ENCODE measurements at places on chromosomes 2 and 18.

DNA sequence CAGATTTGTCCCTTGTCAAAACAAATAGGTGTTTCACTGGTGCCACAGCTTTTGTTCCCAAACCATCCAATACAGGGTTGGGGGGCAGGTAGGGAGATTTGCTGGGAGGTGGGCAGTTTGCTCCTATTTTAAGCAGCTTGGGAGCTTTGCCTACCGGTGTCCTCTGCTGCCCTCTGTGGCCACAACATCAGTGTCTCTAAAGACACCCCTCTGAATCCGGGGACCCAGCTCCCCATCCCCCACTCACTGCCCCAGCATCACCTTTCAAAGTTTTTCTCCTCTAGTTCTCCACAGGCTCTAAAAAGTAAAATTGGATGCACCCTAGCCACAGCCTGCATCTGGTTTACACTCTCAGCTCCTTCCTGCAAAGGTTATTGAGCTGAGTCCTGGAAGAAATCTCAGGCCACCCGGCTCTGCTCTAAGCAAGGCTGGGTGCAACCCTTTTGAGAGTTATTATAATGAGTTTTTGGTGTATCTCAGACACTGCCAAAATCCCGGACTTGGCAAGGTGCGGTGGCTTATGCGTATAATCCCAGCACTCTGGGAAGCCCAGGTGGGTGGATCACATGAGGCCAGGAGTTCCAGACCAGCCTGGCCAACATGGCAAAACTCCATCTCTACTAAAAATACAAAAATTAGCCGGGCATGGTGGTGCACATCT lies 2.9 kb upstream of the EPAS1 start:
- no peak for DNase-seq

GRCh38 chr2:193837111-193837738 lies 1642.5 kb upstream of the TMEFF2 start:
- no peak for DNase-seq

DNA sequence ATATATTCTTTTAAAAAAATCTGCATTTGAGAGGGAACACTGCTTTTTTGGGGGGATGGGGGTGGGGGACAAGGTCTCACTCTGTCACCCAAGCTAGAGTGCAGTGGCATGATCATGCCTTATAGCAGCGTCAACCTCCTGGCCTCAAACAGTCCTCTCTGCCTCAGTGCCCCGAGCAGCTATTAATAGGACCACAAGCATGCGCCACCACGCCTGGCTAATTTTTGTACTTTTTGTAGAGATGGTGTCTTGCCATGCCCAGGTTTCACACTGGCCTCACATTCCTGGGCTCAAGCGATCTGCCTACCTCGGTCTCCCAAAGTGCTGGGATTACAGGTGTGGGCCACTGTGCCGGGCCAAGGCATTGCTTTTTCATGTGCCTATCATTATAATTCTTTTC lies 154.2 kb downstream of the ATAD2B start:
- no peak for DNase-seq

- no peak for DNase-seq
Measured at GRCh38 chr2:166282154-166282553, 93.6 kb downstream of the SCN9A start.

GRCh38 chr2:132604561-132604960 lies 65.4 kb downstream of the LYPD1 start:
- no peak for DNase-seq

DNA sequence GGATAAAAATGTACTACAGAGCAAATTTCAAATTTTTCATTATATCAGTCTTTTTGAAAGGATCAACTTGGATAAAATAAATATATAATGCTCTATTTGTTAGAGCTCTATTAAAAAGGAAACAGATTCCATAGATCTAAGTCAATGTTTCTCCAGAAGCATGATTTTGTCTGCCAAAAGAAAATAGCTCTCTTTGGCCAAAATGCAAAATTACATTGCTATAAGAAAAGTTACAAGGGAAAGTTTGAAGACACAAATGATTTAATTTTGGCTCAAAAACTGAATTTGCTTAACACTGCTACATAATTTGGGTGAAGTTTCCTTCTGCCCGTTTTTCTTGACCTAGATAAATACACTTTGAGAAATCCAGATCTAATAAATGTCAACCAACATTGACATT lies 15.7 kb downstream of the C2orf69 start:
- no peak for DNase-seq

- no peak for DNase-seq
Measured at GRCh38 chr2:1675633-1676032, 68.7 kb downstream of the PXDN start.

DNA sequence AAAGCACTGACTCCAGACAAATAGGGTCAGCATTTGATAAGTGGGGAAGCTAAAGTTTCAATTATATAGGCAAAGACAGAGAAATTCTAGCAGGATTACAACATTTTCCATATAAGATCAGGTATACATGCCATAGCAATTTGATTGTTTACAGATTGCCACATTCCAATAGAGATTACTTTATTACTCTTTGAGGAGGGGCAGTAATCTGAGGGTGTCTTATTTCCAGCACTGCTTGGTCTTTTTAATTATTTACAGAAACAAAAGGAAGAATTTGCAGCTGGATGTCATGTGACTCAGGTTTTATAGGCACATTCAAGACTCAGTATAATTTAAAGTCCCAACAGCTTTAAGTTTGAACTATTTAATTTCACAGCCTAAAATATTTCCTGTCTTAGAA lies 42.5 kb upstream of the GPR39 start:
- DNase-seq: no peak

DNA sequence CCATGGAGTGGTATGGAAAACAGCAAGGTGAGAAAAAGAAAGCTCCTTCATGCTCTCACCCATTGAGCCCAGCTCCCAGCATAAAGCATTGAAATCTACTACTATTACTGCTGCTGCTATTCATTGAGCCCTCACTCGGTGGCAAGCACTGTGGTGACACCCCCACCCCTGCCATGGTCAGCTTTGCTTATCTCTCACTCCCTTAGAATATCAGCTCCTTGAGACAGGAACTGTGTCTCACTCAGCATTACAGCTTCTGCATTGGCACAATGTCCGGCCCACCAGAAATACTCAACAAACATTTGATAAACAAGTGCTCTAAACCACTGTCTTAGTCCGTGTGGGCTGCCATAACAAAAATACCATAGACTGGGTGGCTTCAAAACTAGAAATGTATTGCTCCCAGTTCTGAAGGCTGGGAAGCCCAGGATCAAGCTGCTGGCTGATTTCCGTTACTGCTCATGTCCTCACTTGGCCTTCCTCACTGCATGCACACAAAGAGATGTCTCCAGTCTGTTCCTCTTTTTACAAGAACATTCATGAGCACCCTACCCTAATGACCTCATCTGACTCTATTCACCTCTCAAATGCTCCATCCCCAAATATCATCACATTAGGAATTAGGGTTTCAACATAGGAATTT lies 116.3 kb downstream of the ZBTB7C start:
- no peak for DNase-seq

- DNase-seq: no peak
Measured at GRCh38 chr2:218711550-218711929, 905 bp downstream of the TTLL4 start.

GRCh38 chr18:59549503-59550173 lies 147.6 kb downstream of the CCBE1 start:
- no peak for DNase-seq

DNA sequence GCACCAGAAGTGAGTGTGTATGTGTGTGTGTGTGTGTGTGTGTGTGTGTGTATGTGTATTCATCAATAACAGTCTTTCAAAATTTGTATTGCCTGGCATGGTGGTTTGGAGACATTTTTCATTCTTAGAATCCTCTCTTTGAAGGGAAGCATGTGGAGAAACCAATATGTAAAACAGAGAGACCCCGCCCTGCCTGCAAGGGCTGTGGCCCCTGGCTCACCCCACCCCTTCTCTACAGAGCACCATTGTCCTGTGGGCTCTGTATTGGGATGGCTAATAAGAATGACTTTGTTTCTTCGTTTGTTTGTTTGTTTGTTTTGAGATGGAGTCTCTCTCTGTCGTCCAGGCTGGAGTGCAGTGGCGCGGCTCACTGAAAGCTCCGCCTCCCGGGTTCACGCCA lies 65.9 kb downstream of the GNAL start:
- no peak for DNase-seq

DNA sequence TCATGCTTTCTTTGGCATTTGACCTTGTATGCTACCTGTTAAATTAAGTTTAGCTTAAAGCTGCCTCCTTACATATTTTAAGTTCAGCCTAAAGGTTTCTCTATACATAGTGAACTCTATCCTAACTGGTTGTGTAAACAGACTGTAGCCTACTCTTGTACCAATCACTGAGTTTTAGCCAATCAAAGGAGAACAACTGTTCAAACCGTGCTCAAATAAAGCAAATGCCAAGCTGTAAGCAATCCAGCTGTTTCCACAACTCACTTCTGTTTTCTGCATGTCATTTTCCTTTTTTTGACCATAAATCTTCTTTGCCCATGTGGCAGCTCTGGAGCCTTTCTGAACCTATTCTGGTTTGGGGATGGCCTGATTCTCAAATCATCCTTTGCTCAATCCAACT lies 1603.8 kb upstream of the ACVR2A start:
- DNase-seq: no peak

DNA sequence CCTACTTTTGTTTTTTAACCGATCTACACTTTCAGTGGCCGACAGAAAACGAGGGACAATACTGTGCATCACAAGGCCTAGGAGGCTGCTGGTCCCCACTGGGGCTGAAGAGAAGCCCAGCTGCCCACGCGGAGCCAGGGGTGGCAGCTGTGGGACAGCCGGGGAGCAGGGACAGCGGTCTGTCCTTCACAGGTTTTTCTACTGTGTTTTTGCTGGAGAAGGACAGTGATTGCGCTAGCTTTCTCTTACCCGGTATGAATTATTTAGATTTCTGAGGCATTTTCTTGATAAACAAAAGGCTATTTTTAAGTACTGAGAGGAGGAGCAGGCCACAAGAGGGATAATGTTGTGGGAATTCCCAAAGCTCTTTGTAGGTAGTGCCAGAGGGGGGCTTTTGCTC lies 219.8 kb downstream of the ATAD2B start:
- no peak for DNase-seq

DNA sequence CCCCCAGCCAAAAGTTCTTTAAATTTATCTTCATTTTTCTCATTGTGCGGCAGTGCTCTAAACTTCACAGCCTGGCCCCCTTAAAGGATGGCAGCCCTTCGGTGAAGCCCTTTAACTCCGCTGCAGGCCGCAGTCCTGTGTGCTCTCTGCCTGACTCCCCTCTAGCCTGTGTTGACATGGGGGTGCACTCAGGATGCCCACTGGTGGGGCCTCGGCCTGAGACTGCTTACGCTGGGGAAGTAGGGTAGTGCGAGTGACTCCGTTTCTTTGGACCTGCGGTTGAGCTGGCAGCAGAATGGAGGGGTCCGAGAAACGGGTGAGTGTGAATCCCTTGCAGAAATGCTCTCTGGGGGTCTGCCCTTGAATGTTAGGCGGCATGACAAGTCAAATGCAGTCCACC lies 5.6 kb downstream of the RAB12 start:
- DNase-seq: no peak

DNA sequence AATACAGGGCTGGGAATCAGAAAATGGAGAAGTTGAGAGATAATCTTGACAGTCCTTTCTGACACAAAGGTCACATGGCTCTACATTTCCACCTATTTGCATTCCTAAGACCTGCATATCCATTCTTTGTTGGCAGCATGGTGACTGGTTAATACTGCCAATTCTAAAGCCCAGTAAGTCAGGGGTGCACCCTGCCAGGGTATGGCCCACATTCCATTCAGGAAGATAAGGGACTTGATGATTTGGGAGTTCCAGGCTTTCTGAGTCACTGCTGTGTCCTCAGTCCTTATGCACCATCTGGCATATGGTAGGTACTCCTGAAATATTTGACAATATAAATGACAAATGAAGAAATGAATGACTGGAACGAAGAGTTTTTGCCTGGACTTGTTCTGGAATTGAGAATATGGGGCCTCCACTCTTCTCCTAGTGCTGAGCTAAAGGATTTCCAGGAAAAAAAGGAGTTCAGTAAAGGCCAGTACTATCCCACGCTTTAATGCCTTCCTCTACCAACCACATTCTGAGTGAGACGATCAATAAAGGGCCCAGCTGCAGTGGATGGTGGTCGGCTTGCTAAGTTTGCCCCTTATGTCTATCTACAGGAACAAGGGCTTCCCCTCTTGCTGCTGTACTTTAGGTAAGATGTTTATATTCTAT lies 31.7 kb upstream of the EIF2AK3 start:
- no peak for DNase-seq

DNA sequence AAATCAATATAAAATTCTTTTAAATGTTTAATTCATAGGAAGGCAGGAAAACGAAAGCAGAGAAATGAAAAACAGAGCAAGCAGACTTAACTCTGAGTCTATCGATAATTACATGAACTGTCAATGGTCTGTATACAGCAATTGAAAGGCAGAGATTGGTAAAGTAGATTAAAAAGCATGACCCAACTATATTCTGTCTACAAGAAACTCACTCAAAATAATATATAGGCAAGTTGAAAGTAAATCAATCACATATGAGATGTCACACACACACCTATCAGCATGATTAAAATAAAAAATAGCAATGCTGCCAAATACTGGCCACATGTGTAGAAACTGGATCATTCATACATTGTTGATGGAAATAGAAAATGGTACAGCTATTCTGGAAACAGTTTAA lies 136.4 kb upstream of the CYP1B1 start:
- no peak for DNase-seq

DNA sequence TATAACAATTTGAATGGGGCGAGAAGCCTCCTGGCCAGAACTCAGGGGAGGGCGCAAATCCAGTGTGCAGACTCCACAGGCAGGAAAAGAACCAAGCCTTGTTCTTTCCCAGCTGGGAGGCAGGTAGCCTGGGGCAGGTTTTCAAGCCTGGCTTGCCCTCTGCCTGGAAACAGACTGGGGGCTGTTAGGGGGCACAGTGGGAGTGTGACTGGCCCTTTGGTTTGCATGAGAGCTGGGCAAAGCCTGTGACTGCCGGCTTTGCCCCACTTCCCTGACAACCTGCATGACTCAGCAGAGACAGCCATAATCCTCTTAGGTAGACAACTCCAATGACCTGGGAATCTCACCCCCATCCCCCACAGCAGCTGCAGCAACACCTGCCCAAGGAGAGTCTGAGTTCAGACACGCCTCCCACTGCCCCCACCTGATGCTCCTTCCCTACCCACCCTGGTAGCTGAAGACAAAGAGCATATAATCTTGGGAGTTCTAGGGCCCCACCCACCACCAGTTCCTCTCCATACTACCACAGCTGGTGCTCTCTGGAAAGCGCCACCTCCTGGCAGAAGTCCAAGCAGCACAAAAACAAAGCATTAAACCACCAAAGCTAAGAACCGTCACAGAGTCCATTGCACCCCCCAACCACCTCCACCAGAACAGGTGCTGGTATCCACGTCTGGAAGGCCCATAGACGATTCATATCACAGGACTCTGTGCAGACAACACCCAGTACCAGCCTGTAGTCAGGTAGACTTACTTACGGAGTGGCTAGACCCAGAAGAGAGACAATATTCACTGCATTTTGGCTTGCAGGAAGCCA lies 402.5 kb downstream of the STK39 start:
- DNase-seq: no peak

DNA sequence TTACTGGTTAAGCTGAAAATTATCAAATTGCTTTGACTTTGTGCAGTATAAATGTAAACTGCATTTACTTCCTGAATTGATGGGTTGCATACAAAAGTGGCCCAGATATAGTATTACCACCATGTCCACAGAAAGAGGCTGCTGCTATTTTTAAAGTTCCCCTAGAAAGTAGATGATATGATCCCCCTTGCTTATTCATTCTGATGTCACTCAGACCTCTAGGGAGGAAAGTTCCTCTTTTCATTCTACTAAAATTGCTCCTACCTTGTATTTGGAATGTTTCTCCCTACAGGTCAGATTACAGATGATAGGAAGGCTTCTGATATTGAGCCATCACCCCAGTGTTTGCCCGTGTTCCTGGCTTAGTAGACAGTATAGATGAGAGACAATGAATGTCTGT lies 247.6 kb upstream of the TNP1 start:
- DNase-seq: no peak
